GM19239 (cell line): ENCODE measurements at places on chromosomes 7 and 10.

GRCh38 chr7:157355784-157356511 is 19.1 kb downstream of the DNAJB6 start:
- no peak for DNase-seq

DNA sequence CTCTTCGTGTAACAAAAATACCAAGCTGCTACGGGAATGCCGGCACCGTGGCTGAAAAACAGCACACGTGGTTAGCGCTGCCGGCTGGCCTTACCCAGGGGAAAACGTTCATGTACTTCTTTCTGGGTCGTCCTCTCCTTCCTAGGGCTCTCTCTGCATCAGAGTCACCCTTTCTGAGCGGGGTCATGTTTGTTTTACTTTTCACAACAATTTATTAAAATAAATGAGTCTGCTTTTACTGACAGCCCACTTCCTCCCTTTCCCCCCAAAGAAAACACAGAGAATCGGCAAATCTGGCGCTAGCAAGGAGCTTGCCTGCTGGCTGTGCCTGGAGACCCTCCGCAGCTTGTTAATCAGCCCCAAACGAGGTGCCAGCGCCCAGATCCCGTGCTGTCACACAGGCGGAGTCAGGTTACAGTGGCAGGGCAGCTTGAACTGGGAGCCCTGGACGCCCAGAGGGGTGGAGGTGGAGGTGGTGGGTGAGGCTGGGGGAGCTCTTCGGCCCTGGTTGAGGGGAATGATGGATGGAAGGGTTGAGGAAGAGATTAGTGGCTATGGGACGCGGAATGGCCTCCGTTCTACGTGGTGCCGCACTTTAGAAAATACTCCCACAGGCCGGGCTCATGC is 162.2 kb upstream of the TNS3 start:
- DNase-seq = no peak

GRCh38 chr10:27383595-27384542 is 120.2 kb upstream of the RAB18 start:
- DNase-seq = no peak

DNA sequence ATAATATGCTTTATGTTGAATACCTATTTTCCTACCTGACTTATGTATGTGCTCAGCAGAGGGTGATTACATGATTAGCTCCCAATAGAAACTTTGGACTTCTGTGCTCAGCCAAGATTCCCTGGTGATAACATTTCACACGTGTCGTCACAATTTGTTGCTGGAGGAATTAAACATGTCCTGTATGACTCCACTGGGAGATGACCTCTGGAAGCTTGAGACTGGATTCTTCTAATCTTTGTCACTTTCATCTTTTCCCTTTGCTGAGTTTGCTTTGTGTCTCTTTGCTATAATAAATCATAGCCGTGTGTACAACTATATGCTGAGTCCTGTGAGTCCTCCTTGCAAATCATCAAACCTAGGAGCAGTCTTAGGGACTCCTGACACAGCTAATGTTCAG is 120.9 kb upstream of the LRRTM3 start:
- DNase-seq = no peak

DNA sequence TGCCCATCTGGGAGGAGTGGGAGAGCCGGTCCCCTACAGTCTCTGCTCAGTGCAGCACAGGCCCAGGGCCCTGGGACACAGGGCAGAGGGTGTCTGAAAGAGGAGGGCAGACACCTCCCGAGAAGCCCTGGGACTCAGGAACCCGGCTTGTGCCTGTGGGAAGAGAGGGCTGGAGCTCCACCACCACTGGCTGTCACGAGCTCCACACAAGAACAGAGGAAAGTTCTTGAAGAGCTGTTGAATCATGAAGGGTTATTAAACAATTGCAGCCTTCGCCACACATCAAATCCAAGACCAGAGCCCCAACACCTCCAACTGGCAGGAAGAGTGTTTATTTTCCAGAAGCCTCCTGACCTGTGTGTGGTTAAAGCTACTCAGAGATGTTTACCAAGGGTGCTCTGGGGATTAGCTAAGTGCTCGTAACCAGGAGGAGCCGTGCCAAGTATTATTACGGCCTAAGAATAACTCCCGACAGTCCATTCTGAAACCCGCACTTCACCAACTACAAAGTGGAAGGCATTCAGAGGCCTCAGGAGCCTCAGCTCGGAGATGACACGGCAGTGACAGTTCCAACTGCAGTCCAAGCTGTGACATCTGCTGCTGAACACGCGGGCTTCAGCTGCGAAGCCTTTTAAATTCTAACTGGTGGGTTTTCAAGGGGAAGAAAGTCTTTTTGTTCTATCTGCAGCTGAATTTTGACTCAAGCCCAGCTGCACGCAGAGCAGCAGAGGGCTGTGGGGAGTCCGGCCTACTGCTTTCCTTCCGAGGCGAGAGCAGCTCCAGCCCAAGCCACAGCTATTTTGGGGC is 75.1 kb downstream of the MAD1L1 start:
- DNase-seq = no peak

DNA sequence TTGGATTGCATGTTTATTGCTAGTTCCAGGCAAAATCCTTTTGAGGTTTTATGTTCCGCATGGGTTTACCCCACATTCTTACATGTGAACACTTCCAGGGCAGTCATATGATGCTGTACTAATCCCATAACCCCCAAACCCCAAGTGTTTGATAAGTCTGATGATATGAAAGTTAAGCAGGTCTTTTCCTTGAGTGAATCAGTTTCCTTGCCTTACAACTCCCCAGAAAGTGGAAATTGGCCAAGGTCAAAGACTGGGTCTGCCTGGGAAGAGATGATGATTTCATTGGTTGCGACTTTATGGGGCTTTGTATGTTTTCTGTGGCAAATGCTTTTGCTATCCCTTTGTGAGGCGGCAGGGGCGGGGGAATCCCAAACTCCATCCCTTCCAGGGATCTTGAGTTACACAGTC is 24.7 kb downstream of the AFAP1L2 start:
- no peak for DNase-seq

- DNase-seq = no peak
Observed at GRCh38 chr10:119370111-119370741, 162.9 kb downstream of the GRK5 start.

GRCh38 chr10:124493214-124493882 is 31.7 kb downstream of the LHPP start:
- no peak for DNase-seq

- DNase-seq = peak; percentile 21
Observed at GRCh38 chr7:142414135-142414534, 156.3 kb upstream of the PRSS58 start.

- DNase-seq = no peak
Observed at GRCh38 chr7:76515999-76516443, 5.7 kb downstream of the UPK3B start.

- DNase-seq = no peak
Observed at GRCh38 chr10:24223953-24224352, 15.0 kb downstream of the KIAA1217 start.

DNA sequence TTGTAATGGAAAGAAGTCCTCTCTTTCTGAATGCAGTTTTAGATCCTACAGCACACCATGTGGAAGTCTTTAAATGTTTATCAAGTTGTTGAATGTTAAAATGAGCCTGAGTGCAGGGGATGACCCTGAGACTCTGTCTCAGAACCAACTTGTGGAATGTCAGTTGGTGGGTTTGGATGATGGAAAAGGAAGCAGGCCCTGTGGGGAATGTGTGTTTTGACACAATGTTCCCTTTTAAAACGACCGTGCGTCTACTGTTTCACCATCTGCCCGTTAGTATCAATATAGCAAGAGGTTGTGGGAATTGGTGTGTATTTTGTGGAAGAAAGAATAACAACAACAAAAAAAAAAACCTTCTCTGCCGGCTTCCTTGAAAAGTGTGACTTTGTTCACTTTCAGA is 8.3 kb downstream of the DYNC1I1 start:
- DNase-seq = no peak

DNA sequence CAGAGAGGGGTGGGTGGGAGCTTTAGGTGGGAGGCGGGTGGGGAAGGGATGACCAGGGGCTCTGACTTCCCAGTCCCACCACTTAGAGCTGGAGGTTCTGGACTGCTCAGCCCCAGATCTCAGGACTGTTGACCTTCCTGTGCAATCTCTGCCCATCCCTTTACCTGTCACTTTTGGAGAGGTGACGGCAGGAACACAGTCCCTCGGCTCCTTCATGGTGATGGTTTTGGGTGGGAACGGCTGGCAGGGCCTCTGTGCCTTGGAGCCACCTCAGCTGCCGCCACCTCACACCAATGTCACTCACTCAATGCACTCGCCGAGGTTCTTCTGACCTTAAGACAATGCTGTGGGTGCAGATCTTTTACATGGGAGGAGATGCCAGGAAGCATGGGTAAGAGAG is 49.0 kb downstream of the TMEM270 start:
- no peak for DNase-seq

GRCh38 chr7:96596120-96596826 is 113.4 kb downstream of the SEM1 start:
- DNase-seq = no peak

- no peak for DNase-seq
Observed at GRCh38 chr7:151435103-151435916, 4.6 kb downstream of the CRYGN start.

DNA sequence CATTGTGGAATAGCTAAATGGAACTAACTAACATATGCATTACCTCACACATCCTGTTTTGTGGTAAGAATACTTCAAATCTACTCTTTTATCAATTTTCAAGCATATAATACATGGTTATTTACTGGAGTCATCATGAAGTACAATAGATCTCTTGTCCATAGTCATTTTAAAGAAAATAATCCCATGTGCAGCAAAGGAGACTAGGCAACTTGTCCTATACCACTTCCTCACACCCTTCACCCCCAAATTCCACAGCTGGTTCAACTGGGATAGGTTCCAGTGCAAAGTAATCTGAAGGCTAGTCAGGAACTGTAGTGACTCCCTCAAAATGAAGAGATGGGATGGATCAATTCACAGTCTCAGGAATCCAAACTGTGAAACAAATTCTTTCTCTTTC is 176.1 kb downstream of the SGMS1 start:
- no peak for DNase-seq

DNA sequence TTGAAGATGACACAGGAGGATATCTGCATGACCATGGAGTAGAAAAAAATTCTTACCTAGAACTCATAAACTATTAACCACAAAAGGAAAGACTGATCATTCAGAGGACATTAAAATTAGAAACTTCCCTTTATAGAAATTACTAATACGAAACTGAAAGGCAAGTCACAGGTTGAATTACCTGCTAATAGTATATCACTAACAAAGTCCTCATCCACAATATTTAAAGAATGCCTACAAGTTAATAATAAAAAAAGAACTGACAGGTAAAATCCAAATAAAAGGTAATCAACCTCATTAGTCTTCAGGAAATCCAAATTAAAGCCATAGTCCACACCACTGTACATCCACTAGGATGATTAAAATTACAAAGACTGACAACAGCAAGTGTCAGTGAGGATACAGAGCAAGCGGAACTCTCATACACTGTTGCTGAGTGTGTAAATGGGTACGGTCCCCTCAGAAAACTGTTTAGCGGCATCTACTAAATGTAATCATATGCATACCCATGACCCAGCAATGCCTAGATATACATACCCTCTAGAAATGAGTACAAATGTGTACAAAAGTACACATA is 71.2 kb downstream of the ARHGAP21 start:
- DNase-seq = peak; percentile 27

- DNase-seq = no peak
Observed at GRCh38 chr10:24951201-24952142, 934 bp downstream of the PRTFDC1 start.

DNA sequence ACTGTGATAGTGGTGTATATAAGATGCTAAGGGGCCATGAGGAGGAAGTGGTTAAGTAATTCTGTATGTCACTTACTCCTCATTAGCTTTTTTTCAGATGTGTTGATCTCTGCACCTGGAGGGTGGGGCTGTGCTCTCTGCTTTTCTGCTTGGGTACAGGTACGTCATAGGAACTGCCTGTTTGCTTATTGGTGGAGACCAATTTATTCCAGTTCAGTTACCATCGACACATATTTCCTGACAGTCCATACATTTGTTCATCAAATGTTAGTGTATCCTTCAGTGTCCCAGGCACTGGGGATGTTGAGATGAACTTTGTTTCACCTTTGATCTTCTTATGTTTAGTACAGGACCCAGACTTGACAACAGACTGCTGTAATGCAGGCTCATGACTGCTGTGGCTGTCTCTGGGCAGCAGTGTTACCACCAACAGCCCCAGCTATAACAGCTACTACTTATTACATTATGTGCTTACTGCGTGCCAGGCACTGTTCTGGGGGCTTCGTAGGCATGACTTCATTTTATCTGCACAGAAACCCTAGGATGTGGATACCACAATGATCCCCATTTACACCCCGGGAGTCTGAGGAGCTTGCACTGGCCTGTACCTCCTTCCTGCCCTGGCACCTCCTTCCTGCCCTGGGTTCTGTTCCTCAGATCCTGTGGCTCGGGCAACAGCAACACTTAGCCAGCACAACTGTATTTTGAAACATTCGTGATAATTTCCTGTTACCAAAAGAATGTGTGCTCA is 87.4 kb downstream of the BUB3 start:
- peak; percentile 10 for DNase-seq

GRCh38 chr7:114930107-114930661 is 8.3 kb downstream of the MDFIC start:
- no peak for DNase-seq

GRCh38 chr7:1054861-1055450 is 10.6 kb downstream of the GPR146 start:
- no peak for DNase-seq

GRCh38 chr7:49417034-49417433 is 356.4 kb upstream of the VWC2 start:
- no peak for DNase-seq

- DNase-seq = no peak
Observed at GRCh38 chr7:1968397-1969111, 264.2 kb downstream of the MAD1L1 start.

DNA sequence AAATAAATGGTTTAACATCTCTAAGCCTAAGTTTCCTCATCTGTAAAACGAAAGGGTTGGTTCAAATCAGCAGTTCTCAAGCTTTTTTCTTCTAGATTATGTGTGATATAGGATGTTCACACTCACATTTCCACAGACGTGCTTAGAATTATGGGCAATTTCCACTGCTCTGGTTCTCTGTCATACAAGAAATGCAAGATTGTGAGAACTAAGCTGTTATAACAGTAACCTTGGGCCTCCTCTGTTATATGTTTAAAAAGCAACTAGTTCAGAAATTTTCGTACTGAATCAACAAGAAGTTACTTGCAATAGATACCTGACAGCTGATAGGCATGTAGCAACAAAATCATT is 33.7 kb downstream of the ADD3 start:
- no peak for DNase-seq

- DNase-seq = no peak
Observed at GRCh38 chr7:133026210-133026859, 55.6 kb downstream of the CHCHD3 start.

DNA sequence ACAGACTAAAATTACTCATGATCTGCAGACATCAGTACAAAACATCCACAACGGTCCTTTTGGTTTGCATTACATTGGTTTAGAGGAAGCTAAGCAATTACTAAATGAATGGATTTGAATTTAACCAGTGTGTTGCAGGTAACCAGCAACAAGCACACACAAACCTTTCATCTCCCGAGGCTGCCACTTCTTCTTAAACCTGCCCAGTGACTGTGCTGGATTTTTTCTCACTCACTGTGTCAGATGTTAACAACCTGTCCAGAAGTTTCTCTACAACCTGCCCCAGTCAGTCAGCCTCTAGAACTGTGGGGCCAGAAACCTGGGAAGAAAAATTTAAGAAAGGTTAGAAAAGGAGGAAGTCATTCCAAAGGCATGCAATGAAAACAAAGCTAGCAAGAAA is 2.4 kb upstream of the MEOX2 start:
- DNase-seq = no peak
